NCI-H345 (cell line): ENCODE measurements at places on chromosomes 2 and 18.

DNA sequence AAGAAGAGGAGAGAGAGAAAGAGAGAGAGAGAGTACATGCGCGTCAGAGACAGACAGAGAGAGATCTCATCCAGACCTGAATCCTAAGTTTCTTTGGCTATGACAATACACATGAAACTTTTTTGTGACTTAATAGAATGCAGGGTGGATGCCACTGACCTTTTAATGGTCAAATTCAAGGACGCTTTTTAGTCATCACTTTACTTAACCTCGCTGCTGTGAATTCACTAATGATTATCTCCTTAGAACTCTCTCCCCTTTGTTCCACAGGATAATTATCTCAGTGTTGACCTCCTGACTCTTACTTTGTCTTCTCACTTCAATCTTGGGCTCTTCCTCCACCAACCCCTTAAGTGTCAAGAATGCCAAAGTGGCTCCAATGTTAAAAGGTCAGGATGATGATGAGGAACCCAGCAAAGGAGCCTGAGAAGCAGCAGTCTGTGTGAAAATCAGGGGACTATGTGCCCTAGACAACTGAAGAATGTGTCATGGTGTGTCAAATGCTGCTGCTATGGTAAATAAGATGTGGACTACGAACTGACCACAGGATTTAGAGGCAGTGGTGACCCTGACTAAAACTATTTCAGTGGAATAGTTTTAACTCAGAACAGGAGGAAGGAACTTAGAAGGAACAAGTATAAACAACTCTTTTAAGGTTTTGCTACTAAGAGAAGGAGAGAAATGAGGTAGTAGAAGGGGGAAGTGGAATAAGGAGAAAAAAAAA is 382.1 kb downstream of the ZEB2 start:
- DNase-seq = no peak

DNA sequence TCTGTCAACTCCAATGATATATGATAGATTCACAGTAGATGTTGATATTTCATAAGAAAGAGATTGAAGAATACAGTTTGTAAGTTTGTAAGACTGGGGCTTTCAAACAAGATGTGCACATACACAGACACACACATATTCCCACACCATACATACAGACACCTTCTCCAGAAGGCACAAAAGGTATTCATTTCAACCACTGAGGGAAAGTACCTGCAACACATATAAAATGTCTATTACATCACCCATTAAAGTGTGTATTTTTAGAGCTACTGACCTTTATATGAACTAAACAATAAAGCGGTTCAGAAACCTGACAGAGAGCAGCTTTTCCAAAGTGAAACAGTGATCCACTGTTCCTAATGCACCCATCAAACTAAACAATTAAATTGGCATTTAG is 53.3 kb downstream of the CCDC148 start:
- DNase-seq = no peak

DNA sequence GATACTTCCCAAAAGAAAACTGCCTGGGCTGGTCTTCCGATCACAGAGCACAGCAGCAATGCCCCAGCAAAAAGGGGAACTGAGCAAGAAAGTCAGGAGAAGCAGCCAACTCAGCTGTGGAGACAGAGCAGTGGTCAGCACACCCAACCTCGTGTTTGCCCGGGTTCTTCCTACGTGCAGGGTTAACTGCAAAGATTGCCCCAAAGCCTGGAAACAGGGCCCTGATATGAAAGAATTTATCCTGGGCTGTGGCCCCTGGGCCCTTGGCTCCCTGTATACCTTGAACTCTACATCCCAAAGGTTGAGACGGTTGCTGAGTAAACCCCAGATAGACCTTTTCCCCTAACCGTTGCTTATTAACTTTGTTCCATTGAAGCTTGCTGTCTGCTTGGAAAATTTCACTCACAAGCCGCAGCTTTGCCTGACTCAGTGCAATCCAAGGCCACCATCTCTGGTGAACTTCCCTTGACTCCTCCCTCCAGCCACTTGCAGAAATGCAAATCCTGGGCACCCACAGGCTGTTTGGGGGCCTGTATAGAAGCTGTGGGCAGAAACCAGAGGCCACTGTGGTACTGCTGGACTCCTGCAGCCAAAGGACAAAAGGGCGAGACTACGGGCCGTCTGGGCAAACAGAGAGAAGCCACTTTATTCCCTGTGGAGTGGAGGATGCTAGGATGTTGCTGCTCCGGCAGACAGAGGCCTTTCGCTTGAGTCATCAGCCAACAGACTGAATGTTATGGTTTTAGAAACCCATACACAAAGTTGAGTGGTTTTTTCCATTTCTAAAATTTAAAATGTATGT is 18.2 kb downstream of the NRP2 start:
- no peak for DNase-seq

GRCh38 chr2:217942731-217943335 is 60.0 kb downstream of the TNS1 start:
- DNase-seq = no peak
